ENCODE measurements at places on chromosomes 7 and 10.
A peak's percentile ranks its signal among the peaks of the same experiment; 100 is the strongest.

- DNase-seq: peak; percentile 31
Measured at GRCh38 chr7:129780974-129781927, 169.7 kb downstream of the NRF1 start.

GRCh38 chr10:72087969-72088888, at the start of gene SPOCK2:
Gene SPOCK2 (minus strand): TSS chr10:72088551. CDS start chr10:72088328, 223 bp downstream.
- DNase-seq: no peak

GRCh38 chr10:102393411-102394078, 2.0 kb upstream of the NFKB2 start:
- no peak for DNase-seq

- DNase-seq: no peak
Measured at GRCh38 chr10:580778-581177, 108.7 kb downstream of the DIP2C start.

DNA sequence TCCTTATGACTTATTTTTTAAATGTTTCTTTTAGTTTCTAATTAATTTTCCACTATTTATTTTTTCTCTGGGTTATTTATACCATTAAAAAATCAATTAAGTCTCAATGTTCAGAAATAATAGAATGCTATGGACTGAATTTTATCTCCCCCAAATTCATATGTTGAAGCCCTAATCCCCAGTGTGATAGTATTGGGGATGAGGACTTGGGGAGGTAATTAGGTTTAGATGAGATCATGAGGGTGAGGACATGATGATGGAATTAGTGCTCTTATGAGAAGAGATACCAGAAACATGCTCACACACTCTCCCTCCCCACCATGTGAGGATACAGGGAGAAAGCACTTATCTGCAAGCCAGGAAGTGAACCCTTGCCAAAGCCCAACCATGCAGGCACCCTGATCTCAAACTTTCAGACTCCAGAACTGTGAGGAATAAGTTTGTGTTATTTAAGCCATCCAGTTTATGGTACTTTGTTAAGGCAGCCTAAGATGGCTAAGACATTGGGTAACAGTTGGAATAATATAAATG, 202.6 kb downstream of the MDFIC start:
- no peak for DNase-seq

GRCh38 chr7:66258409-66258808, 53.3 kb downstream of the TPST1 start:
- no peak for DNase-seq

DNA sequence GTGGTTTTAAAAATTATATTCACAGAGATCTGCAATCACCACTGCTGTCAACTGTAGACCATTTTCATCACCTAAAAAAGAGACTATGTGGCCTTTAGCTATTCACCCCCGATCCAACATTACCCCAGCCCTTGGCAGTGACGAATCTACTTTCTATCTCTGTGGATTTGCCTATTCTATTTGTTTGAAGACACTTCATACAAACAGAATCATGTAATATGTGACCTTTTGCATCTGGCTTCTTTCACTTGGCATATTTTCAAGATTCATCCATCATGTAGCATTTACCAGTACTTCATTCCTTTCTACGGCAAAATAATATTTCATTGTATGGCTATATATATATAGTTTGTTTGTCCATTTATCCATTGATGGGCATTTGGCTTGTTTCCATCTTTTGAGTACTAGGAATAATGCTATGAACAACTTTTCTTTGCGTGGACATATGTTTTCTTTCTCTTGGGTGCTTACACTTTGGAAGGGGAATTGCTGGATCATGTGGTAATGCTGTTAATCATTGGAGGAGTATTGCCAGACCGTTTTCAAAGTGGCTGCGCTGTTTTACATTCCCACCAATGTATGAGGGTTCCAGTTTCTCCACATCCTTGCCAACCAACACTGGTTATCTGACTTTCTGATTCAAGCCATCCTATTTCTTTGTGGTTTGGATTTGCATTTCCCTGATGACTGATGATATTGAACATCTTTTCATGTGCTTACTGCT, 22.3 kb downstream of the ADAMTS14 start:
- no peak for DNase-seq

DNA sequence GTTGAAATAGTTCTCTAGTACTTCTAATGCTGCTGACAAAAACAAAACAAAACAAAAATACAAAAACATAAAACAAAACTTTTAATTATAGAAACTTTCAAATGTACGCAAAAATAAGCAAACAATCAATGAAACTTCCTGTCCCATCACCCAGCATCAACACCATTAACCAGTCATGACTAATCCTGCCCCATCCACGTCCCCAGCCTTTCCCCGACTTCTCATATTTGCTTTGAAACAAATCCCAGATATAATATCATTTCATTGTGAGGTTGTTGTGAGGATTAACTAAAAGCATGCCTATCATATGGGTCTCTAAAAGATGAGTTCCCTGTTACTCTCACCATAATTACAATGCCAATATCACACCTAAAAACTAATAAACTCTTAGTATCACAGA, 55.7 kb downstream of the CSTF2T start:
- no peak for DNase-seq

Measured in MM.1S (cell line).